ENCODE measurements at places on chromosomes 1 and 21.

GRCh38 chr1:12196641-12197482, 30.1 kb downstream of the TNFRSF1B start:
- DNase-seq = no peak

DNA sequence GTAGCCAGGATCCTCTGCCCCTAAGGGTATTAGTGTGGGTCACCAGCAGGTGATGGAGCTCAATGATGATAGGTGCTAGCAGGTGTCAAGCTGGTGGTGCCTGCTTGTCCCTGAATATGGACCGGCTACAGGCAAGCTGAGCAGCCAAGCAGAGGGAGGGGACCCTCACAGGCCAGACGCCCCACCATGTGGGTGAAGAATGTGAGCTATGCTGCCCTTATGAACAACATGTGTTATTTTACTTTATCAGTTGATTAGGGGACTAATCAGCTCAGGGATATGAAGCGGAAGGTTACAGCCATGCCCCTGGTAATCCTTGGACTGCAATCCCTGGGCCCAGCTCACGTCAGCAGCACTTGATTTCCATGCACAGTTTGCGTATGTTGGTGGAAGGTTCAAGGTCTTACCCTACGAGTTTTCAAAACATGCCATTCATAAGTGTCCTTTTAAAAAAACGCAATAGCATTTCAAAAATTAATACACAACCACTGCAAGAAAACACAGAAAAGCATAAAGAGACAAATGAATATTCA, 106.0 kb downstream of the CDC7 start:
- DNase-seq = no peak

GRCh38 chr1:51310871-51311613, 19.3 kb downstream of the TTC39A start:
- no peak for DNase-seq

GRCh38 chr1:218207194-218207593, 77.9 kb upstream of the RRP15 start:
- DNase-seq = no peak

DNA sequence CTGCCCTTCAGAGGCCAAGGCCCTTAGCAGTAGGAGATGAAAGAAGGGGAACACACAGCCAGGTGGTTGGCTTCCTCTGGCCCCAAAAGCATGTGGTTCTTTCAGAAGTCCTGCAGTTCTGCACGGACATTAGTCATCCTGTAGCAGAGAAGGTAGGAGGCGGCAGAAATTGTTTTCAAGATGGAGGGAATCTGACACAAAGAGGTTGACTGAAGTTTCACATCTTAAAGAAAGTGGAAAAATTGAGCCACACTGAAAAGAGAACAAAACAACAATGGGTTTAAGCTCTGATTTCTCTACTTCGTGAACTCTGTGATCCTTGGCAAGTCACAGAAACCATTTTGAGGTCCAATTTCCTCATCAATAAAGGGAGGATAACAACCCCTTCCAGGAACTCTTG, 125.3 kb upstream of the DNAH14 start:
- no peak for DNase-seq

DNA sequence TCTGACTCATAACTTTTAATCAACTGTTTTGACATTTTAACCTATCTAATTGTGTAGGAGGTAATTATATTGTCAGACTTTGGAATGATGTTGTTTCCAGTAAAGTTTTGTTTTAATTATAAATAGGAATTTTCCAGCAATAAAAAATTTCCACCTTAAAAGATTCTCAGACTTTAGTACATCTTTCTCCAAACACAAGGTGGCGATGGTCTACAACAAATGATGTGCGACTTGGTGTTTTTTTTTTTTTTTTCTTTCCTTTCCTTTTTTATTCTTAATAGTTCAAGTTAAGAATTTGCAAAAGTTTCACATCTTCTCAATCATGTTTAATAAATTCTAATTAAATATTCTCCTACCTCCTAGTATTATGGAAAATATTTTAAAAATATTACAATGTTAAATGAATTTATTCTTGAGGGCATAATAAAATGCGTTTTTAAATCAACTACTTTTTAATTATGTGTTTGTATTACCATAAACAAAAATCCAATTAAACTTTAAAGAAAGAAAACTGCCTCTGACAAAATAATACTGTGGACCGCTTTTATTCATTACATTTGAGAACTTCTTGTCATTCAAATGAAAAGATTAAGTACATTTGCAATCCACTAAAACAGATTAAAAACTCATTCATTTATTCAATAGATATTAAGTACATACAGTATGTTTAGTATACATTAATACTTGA, 4.4 kb upstream of the ADAMTS1 start:
- no peak for DNase-seq

- no peak for DNase-seq
Measured at GRCh38 chr1:81446000-81446669, 354.6 kb upstream of the ADGRL2 start.

GRCh38 chr1:54008876-54009275, 9.1 kb downstream of the LDLRAD1 start:
- DNase-seq = no peak

GRCh38 chr1:239555350-239555749, 169.0 kb downstream of the CHRM3 start:
- DNase-seq = no peak

DNA sequence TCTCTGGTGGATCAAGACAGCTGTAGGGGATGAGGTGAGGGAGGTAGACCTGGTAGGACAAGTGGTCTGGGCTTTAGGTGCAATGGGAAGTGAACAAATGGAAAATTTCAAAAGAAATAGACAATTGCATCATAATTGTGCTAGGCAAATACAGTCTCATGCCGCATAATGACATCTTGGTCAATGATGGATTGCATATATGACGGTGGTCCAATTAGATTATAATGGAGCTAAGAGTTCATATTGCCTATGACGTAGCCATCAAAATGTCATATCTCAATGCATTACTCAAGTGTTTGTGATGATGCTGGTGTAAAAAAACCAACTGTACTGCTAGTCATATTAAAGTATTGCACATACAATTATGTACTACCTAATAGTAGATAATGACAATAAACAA, 19.0 kb downstream of the KCNK2 start:
- DNase-seq = no peak
